ENCODE measurements at places on chromosomes 7 and 10. TPM values are rescaled to one million over a fixed set of nuclear protein-coding genes. Genes with fewer than 3 reads are reported as not detected.

CYP2C18 gene
- 0.08 TPM for total RNA-seq

CYP26A1 gene
- total RNA-seq, result 2.7 TPM

HMX2 gene
- 0.15 TPM for total RNA-seq

CYP26C1 gene
- not detected for total RNA-seq

WIPF3 gene
- total RNA-seq, result 0.49 TPM

TRIM50 gene
- not detected for total RNA-seq

RSU1 gene
- 85.8 TPM for total RNA-seq

COL28A1 gene
- 0.91 TPM for total RNA-seq

TBC1D12 gene
- total RNA-seq, result 4.6 TPM

HSPA12A gene
- 14.2 TPM for total RNA-seq

LIPK gene
- total RNA-seq, result not detected

GIMAP6 gene
- not detected for total RNA-seq

PNLIPRP2 gene
- total RNA-seq, result not detected

HYCC1 gene
- total RNA-seq, result 15.9 TPM

PAX4 gene
- total RNA-seq, result not detected

PITRM1 gene
- total RNA-seq, result 82.3 TPM

ASZ1 gene
- not detected for total RNA-seq

MDFIC gene
- total RNA-seq, result 26.5 TPM

FEZF1 gene
- not detected for total RNA-seq

COMTD1 gene
- total RNA-seq, result 46.1 TPM

BHLHA15 gene
- total RNA-seq, result 0.66 TPM

MOGAT3 gene
- total RNA-seq, result not detected

ENO4 gene
- total RNA-seq, result 0.34 TPM

MMRN2 gene
- 0.91 TPM for total RNA-seq

CCDC3 gene
- 0.95 TPM for total RNA-seq

ITGA8 gene
- total RNA-seq, result not detected

ZNF479 gene
- not detected for total RNA-seq

ZNF804B gene
- not detected for total RNA-seq

SEC24C gene
- total RNA-seq, result 63.9 TPM
